Stimulated activated CD8-positive, alpha-beta memory T cell treated with anti-CD3 and anti-CD28 coated beads, Interleukin-15, amount 100 ng/mL, for 24 hours (primary cell): ENCODE measurements at places on chromosomes 4 and X.

DNA sequence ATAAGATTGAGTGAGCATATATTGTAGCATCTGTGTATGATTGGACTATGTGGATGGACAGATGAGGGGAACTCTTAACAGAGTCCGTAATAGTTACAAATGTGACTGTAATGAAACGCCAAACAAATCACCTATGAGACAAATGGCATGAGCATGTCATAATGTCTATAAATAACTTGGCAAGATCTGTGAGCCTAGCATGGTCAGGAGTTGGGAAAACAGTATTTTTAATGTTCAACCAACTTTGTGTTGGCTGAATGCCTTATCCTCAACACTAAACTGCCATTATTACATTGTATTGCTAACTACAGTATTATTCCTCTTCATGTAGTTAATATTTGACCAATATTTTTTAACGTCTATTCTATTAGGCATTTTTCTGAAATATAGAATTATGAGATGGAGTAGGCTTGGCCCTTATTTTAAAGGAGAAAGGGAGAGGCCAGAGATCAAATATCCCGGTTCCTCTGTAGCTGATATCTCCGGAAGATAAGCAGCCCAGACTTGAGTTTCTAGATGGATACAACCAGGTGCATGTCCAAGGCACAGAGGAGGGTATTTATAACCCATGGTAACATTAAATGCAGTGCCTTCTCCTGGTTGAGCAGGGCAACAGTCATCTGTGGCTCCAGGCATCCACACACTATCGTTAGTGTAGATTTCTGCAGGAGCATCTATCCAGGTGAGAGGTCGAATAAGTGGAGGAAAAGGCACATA, 32.7 kb downstream of the PF4 start:
- DNase-seq: no peak

- no peak for DNase-seq
Measured at GRCh38 chrX:143623657-143624056, 12.2 kb downstream of the SLITRK4 start.

DNA sequence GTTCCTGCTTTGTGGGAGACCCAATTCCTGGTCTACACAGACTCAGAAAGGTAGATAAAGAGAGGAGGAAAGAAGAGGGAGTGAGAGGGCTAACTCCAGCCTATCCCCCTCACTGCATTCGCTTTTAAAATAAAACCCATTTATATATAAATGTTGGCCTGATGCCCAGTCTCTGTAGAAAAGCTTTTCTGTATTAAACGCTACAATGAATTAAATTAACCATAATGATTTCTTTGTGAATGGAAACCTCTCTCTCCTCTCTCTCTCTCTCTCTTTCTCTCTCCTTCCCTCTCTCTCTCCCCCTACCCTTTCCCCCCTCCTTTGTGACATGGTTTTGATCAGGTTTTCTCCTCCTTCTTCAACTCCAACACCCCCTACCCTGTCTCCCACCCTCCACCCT, 34.8 kb downstream of the PJA1 start:
- DNase-seq: no peak

DNA sequence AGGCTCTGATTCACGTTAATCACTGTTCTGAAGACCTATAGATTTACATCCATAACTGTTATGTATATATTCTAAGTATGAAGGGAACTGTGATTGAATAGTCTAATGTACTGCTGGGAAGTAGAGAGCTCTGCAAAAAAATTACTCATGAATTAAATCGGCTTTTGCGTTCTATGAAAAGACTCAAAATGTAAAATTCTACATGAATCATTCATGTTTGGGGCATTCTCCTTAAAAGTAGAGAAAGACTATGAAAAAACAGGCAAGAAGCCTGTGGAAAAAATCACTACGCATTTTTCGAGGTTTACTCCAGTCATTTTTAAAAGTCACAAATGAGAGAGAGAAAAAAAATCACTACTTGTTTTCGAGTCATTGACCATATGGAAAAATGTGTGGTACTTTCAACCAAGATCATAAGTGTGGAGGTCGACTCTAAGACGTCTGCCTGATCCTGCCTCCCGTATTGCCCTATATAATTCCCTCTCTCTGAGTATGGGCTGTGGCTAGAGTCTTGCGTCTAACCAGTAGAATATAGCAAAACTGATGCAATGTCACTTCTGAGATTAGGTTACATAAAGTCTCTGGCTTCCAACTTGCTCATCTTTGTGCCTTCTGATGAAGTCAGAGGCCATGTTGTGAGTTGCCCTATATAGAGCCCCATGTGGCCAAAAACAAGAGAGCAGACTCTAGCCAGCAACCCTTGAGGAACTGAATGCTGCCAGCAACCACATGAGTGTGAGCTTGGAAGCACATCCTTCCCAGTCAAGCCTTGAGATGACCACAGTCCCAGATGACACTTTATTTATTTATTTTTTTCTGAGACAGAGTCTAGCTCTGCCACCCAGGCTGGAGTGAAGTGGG, 32.1 kb upstream of the VEGFD start:
- DNase-seq: no peak

GRCh38 chrX:71637253-71637618, 18.9 kb upstream of the CXCR3 start:
- no peak for DNase-seq

- no peak for DNase-seq
Measured at GRCh38 chr4:34245276-34245675, 1999.0 kb downstream of the ARAP2 start.

DNA sequence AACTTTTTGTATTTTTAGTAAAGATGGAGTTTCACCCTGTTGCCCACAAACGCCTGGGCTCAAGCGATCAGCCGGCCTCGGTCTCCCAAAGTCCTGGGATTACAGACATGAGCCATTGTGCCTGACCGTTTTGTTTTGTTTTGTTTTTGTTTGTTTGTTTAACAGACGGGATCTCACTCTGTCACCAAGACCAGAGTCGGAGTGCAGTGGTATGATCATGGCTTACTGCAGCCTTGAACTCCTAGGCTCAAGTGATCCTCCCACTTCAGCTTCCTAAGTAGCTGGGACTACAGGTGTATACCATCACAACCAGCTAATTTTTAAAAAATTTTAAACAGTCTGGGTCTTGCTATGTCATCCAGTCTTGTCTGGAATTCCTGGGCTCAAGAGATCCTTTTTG, 53.5 kb downstream of the FNIP2 start:
- no peak for DNase-seq

- DNase-seq: no peak
Measured at GRCh38 chr4:47747211-47747610, 90.7 kb downstream of the CORIN start.

GRCh38 chrX:14573161-14573560, 43.8 kb downstream of the GLRA2 start:
- DNase-seq: no peak
